Muscle of leg (tissue), 16 donors: ENCODE measurements at places on chromosomes 7 and 10. TPM values are rescaled to one million over a fixed set of nuclear protein-coding genes. Genes with fewer than 3 reads are reported as not detected.

GRCh38 chr7:67753891-67754290 lies 757.3 kb downstream of the TYW1 start:
- DNase-seq = peak; percentile 47

Gene AKR1C4
- total RNA-seq = not detected

DNA sequence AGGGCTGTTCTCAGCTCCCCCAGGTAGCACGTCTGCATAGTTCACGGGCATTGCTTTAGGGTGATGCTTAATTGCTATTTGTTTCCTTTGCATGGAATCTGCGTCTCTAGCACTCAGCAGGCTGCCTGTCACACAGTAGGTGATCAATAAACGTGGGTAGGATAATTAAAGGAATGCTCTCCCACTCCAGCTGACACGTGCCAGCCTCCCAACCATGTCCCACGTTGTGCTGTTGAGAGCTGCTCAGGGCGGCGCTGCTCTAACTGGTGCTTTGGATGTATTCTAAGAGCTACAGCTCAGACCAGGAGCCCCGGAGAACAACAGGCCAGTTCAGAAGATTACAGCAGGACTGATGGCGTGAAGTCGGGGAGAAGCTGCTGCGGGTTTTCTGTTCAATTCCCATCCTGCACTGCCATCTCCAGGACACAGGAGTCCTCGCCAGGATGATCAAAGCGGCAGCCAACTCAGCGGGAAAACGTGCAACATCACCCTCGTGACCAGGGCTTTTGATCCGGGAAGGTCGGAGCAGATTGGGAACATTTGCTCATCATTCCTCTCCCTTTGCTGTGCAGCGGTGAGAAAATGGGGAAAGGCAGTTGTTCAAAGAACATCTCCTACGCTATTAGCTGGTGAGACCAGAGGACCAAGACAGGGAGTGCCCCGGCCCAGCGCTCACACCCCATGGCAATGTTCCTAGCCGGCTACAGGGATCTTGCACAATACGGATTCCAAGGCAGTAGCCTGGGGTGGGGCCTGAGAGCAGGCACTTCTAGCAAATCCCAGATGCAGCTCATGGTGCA lies 50.5 kb upstream of the FOXK1 start:
- DNase-seq = peak; percentile 92

- peak; percentile 96 for DNase-seq
Observed at GRCh38 chr7:27389496-27389895, 146.9 kb downstream of the EVX1 start.

- DNase-seq = no peak
Observed at GRCh38 chr7:30984359-30985107, 20.8 kb downstream of the GHRHR start.

- no peak for DNase-seq
Observed at GRCh38 chr7:101245147-101245668, 327 bp upstream of the FIS1 start.

- DNase-seq = no peak
Observed at GRCh38 chr10:88392222-88392621, 190.9 kb downstream of the RNLS start.

- DNase-seq = no peak
Observed at GRCh38 chr10:29189256-29189655, 99.6 kb upstream of the LYZL1 start.

DNA sequence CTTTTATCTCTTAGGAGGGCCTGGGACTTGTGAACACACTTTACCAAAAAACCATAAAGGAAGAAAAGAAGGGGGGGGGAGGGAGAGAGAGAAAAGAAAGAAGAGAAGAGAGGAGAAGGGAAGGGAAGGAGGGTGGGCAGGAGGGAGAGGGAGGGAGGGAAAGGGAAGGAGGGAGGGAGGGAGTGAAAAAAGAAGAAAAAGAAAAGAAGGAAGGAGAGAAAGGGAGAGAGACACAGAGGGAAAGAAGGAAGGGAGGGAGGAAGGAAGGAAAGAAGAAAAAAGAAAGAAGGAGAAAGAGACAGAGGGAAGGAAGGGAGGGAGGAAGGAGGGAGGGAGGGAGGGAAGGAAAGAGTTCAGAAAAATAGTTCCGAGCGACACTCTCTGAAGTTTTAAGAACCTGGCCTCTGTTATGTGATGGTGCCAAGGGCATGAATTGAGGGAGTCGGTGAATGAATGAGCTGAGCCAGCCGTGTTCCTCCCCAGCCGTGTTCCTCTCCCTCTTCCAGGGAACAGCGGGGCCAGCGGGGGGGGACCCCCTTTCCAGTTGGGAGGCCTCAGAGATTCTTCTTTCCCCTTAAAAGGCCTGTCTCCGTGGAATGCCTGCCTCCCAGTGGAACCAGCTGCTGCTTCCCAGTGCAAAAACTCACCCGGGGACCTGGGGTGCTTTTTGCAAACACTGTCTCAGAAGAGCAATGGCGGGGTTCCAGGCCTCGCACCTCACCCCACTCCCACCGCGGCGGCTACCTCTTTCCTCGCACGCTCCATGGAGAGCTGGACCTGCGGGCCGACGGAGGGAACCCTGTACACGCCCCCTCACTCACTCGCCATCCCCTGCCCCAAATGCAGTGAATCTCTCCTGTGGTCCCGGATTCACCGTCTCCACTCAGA lies 84.1 kb downstream of the FOXL3 start:
- no peak for DNase-seq

DNA sequence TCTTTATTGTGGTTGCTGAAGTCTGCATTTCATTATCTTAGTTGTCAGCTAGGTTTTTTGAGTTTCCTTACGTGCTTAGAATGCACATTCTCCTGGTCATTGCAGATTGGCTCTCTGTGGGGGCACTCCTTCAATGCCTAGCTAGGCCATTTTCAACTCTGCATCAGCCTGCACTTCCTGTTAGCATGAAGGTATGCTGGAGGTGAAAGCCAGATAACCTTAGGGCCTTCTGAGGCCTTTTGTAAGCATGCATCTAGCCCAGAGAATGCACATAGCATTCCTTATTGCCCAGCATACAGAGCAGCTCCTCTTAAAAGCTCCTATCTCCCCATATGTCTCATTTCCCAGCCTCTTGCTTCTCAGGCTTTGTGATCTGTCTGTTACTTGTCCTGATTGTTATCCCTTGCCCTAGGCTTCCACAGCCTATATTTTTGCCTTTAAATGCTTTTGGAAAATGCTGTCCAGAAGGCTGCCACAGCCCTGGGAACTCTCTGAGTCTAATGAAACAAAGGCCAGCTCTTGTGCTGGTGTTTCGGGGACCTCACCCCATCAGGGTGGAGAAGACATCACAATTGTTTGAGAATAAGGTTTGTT lies 108.1 kb upstream of the IGFBP3 start:
- DNase-seq = no peak

GRCh38 chr7:104264285-104264684 lies 56.5 kb upstream of the ORC5 start:
- no peak for DNase-seq

DNA sequence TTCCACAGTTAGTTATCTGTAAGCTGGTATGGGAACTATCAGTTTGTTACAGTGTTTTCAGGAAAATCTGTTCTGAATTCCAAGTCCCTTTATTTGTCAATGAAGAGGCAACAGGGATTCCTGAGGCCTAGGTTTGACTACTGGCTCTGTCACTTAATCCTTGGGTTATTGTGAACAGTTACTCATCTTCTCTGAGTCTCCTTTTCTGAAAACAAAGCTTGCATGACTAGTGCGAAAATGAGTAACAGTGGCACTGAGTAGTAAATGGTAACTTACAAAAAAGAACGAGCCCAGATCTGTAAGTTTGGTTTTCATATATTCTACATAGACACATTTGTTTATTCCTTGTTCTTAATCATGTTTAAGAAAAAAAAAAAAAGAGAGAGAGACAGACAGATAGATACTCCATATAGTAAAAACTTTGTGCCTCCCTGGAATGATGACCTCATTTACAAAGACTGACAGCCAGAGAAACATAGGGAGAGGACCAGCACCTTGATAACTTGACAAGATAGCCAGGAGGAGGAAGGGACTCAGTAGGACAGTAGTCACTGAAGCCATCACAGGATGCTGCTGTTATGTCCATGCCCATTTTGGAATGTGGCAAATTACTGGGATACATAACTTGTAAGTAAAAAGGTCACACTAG lies 1.9 kb downstream of the MRPS33 start:
- no peak for DNase-seq

DNA sequence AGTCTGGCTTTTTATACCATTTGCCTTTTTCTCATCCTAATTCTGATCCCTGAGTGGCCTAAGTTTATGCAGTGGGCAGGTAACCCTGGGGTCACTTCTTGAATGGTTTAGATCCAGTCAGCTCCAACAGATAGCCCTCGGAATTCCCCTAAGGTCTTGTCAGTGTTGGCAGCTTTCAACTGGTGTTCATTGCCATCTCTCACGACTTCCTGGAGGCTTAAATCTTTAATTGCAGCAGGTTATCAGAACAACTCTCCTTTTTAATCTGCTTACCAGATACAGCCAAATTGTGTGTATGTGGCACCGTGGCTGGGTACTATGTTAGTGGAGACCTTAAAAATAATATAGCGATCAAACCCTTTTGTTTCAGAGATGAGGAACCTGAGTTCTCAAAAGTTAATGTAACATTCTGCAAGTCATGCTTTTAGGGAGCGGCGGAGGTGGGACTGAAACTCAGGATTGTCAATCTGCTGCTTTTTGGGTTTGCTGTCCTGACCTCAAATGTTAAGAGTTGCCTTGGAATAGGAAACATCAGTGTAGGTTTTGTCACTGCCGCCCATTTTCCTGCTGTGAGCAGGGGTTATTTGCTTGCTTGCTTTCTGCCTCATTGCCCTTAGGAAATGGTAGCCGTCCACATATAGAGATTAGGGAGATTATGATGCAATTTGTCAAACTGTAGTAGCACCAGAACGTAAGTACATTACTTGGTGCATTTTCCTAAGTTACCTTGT lies 818 bp downstream of the DLD start:
- DNase-seq = no peak
